ENCODE measurements at places on chromosomes 1 and 21.
A peak's percentile ranks its signal among the peaks of the same experiment; 100 is the strongest.

DNA sequence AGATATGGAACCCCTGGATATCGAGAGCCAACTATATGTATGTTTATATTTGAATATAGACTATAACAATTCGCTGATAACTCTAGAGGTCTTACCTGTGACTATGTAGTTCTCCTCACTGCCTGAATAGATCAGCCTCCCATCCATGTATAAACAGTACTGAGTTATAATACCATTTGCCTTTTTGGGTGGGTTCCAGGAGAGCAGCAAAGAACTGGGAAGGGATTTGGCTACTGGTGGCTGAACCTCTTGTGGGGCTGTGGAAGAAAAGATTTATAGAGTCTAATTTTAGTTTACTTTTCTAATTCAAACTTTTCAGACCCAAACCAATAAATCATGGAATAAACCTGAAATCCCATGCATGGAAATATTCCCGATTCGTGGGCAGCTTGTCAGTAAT, 376.9 kb downstream of the USH2A start:
- DNase-seq = no peak

DNA sequence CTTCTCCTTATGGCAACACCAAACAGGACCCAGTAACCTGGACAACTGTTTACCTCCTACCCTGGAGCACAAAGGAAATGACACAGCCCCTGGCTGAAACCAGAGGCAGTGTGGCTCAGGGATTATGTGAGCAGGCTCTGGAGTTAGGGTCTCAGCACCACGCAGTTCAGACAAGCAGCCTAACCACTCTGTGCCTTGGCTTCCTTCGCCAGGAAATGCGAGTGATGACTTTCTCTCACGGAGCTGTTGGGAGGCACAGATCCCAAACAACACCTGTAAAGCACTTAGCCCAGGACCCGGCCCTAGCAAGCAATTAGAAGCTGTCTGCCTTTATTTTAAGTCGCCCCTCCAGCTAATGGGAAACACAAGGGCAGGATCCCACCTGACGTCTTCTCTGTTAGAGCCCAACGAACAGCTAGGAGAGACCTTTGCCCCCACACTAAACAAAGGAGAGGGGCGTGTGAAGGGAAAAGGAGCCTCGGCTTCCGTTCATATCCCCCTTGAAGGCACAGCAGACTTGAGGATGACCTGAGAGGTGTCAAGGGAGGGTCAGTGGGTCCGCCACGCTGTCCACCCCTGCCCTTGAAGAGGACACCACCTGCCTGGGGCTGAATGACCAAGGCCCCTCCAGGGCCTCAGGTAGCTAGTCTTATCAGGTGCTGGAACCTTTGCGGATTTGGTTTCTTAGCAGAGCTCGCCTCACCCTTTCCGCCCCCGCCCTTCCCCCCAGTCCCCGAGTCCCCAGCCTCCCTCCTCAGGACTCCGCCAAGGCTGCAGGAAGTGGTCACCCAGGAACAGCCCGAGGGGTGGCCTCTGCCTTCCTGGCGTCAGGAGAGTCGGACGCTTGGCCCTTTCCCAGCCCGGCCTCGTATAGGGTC, 860 bp downstream of the TMEM63A start:
- no peak for DNase-seq

GRCh38 chr21:29152916-29153315, 22.5 kb downstream of the MAP3K7CL start:
- no peak for DNase-seq

GRCh38 chr1:33902486-33903209, 38.8 kb downstream of the HMGB4 start:
- DNase-seq = peak; percentile 3

- DNase-seq = no peak
Observed at GRCh38 chr1:107682467-107682866, 282.5 kb downstream of the VAV3 start.

GRCh38 chr1:239817801-239818200, 273.9 kb upstream of the FMN2 start:
- no peak for DNase-seq

GRCh38 chr21:38853421-38853919, 47.7 kb downstream of the ETS2 start:
- peak; percentile 76 for DNase-seq

DNA sequence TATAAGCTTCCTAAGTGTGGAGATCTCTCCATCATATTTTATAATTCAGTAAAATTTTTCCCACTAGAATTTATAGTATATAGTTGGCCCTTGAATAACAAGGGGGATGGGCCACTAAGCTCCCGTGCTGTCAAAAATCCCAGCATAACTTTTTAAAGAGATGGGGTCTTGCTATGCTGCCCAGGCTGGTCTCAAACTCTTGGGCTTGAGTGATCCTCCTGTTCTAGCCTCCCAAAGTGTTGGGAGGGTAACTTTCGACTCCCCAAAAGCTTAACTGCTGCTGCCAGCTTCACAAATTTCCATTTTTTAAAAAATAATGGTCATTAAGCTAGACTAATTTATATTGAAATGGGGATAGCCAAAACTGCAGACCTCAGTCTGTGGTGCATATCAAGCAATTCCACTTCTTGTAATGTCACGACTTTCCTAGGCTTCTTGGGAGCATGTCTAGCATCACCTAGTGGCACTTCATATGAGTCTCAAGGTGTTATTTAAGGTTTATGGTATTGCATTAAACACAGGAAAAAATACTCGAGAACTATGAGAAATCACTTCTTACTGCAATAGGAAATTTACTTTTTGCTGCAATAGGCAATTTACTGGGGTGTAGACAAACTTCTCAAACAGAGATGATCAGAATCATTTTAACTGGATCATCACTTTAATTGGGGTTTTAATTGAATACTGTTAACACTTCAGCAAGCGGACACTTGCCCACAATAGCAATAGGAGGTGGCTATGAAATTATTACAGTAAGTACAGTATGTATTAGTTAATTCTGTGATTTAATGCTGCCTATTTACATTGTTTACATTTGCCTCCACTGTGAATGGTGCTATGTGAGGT, 19.3 kb upstream of the ACTA1 start:
- peak; percentile 9 for DNase-seq

DNA sequence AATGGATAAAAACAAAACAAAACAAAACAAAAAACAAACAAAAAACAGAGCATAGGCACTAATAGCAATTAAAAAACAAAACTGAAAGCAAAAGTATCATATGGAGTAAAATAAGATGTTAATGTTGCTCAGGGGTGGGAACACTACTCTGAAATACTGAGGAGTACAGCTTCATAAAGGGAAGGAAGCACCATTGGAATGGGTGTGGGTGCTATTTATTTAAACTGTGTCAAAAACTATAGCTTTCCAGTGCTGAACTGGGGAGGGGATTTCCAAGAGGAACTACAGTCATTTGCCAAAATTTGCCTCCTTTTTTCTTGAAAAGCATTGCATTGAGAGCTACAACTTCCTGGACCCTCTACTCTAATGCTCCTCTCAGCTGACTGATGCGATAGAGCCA, 40.0 kb downstream of the SPTA1 start:
- DNase-seq = no peak

- no peak for DNase-seq
Observed at GRCh38 chr1:51731998-51732397, 115.1 kb downstream of the OSBPL9 start.

- DNase-seq = no peak
Observed at GRCh38 chr21:35436899-35437298, 387.8 kb upstream of the RUNX1 start.

DNA sequence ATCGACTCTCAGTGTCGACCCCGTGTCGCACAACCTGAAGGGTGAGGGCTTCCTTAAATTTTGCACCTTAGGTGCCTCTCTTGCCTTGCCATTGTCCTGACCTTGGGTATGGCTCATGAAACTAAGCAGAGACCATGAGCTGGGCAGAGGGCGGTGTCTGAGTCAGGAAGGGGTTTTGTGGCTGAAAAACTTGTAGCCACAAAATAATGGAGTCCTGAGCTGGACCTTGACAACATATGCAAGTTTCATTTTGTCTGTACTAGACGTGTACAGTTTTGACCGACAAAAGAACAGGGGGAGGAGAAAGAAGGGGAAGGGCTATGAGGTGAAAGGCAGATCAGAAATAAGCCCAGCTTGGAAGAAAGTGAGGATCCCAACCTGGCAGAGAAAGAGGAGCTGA, 8.3 kb upstream of the RUNX1 start:
- no peak for DNase-seq

- DNase-seq = no peak
Observed at GRCh38 chr1:2564006-2564814, 8.0 kb downstream of the TNFRSF14 start.

- DNase-seq = no peak
Observed at GRCh38 chr1:24827379-24828135, 82.3 kb downstream of the CLIC4 start.

GRCh38 chr1:36977731-36978406, 56.4 kb downstream of the GRIK3 start:
- no peak for DNase-seq

DNA sequence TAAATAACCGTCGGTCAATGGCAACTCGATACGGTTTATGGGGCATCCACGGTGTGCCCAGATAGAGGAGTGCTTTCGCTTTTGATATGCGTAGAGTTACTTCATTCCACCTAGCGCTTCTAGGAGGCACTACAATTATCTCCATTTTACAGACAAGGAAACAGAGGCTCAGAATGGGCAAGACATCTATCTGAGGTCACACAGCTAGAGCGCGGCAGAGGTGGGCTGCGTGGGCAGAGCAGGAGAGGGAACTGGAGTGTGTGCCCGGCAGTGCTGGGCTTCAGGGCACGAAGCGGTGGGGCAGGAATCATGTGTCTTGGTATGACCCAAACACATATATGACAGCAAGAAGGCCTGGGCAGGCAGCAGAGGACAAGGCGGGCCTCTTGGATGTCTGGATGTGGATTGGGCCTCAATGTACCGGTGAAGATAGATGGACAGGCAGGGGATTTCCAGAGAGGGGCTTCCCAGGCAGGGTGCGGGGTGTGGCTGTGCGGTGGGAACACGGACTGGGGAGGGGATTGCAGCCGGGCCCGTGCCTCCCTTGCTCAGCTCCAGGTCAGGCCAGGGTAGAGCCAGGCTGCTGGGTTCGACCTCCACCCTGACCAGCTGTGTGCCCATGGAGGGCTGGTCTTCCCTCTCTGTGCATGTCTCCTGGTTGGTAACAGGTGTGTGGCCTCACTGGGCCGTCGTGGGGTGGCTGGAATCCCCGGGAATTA, 21.2 kb downstream of the TP73 start:
- no peak for DNase-seq

DNA sequence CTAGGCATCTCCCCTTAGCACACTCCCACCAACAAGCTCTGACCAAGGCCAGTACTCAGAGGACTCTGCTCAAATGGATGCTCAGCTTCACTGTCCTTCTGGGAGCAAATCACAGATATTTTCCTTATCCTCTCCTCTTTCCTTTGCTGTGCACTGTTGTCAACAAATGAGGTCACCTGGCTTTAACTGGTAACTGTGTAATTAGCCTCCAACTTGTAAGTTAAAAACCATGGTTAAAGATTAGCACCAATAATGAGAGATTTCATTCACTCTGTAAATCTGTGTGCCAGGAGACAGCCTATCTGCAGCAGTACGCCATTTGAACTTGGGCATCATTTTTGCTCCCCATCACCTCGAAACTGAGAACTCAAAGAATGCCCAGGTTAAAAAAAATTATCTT, 149.5 kb downstream of the GABPA start:
- no peak for DNase-seq

- no peak for DNase-seq
Observed at GRCh38 chr1:44031252-44032169, at the start of gene SLC6A9. Gene SLC6A9, minus strand, starts transcription at chr1:44031462. Its CDS starts 7,185 bp downstream, at chr1:44024277.

GRCh38 chr1:24206516-24207394, 19.7 kb upstream of the IFNLR1 start:
- DNase-seq = no peak

DNA sequence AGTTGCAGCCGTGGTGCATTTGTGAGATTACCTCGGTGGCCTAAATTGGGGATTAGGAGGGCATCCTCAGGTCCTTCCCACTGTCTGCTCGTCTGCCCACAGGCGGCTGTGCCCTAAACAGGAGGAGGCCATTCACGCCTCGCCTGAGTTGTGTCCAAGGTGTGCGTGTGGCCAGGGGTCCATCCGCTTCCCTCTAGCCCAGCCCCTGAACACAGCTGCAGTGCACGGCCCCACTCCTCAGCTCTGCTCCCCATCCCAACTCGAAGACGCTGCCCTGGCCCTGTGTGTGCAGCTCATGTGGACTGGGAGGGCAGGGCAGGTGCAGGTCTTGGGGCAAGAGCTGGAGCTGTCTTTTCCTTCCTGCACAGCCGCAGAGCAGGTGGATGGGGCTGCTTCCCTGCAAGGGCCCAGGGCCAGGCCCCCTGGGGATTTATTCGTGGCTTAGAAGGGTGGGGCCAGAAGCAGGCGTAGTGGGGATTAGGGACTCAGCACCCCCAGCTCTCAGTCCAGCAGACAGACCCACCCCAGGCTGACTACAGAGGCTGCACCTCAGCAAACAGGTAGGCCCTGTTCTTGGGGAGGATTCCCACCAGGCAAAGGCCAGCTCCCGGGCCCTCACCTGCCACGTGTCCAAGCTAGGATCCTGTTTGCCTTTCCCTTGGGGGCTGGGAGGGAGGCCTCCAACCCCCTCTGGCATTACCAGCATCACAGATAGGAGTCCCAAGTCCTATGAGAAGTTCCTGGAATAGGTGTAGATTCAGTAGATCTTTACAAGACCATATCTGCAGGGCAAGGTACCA, 4.3 kb downstream of the GUK1 start:
- no peak for DNase-seq

- no peak for DNase-seq
Observed at GRCh38 chr1:91745640-91746373, 140.1 kb downstream of the TGFBR3 start.
